NCI-H2171 treated with DMSO at 0.1 percent for 48 hours (cell line): ENCODE measurements at places on chromosomes 16 and 17.
A peak's percentile ranks its signal among the peaks of the same experiment; 100 is the strongest.

GRCh38 chr17:35245196-35245486 is 2.3 kb downstream of the SLFN5 start:
- no peak for DNase-seq

DNA sequence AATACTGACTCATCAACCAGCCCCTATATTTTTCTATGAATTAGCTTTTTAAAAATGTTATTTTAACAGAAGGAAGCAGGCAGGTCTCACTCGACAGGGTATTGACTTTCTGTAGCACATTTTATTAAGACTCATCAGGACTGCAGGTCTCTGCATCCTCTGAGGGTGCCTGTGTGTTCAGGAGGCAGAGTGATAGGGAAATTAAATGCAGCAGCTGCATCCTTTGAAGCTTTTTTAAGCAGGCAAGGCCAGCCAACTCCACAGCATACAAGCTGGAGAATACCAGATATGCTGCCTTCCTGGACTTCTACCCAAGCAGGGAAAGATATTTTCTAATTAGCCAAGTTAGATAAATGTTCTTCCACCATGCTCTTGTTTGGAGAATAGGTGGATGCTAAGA is 124.9 kb downstream of the WSCD1 start:
- no peak for DNase-seq

DNA sequence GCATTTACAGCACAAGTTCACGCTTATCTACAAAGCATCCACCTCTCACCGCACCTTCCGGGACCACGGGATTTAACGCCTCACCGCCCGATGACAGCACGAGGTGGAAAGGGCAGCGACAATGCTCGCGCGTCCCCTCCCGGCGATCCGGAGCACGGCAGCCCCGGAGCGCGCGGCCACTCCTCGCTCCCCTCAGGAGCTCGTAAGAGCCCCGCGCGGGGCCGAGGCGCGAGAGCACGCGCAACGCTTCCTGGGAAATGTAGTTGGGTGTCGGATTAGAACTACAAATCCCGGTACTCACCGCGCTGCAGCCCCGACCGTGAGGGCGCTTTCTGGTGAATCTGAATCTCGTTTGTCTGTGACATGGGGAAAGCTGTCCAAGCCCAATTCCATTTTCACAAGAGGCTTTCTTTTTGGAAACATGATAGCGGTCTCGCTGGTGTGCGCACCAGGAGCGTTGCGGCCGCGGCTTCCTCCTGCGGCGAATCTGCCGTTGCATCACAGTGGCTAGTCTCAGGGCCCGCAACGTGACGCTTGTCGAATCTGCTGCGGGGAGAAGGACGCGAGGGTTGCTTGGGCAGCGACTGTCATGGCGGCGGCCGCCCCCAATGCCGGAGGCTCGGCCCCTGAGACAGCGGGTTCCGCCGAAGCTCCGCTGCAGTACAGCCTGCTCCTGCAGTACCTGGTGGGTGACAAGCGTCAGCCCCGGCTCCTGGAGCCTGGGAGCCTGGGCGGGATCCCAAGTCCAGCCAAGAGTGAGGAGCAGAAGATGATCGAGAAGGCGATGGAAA is at the start of gene TIMM22:
Gene TIMM22, plus strand, starts transcription at position 576 of the 791 bp plus-strand sequence. Its CDS starts 14 bp downstream, at position 590.
- peak; percentile 97 for DNase-seq

DNA sequence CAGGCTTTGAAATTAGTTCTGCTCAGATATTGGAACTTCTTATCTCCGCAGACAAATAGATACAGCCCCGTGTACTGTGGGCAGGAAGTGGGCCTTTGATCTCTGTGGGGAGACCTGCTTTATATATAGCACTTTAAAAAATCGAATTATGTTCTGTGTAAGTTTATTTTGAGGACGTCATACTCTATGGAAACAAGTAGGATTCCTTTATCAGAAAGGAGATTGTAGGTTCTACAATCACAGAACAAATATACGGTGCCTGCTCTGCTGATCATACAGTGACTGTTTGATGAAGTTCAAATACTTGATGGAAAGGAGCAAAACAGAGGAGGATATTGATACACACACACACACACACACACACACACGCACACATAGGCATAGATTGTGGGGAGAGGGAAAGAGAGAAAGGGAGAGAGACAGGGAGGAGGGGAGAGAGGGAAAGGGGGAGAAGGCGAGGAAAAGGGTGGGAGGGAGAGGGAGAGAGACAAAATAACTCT is 14.7 kb upstream of the TMEM220 start:
- DNase-seq, result no peak

DNA sequence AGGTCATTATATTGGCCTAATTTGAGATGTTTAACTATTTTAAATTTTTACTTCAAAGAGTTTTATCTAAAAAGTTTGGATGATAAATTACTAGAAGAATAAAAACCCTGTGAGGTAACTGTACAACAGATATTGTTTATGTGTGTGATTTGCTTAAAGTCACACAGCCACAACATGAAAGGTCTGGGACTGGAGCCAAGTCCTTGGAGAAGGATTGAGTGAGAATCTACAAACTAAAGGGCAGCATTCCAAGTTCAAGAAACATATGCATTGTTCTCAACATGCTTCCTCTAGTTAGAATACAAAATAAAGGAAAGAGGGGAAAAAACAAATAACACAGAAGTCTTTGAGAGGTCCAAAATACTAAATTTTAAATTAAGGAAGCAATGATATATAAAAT is 131.5 kb upstream of the MON1B start:
- DNase-seq, result peak; percentile 69
